ENCODE measurements at places on chromosomes 7 and 10.

GRCh38 chr7:156223935-156224832 lies 411.9 kb upstream of the SHH start:
- DNase-seq: no peak

DNA sequence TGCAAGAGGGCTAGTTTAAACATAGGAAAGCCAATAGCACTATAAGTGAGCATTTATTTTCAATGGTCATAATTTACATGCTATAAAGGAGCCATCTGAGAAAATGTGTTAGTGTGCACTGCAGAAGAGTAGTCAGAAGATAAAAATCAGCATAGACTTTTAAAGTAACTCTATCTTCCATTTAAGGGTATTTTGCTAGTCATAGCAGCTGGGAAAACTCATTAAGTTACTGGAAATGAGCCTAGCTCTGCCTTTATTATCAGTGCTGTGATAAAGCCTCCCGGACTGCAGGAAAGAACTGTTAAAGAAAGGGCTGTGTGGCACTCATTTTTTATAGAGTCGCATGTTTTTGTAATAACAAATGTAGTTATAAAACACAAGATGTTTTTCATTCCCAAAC lies 825.8 kb upstream of the POM121L12 start:
- no peak for DNase-seq

DNA sequence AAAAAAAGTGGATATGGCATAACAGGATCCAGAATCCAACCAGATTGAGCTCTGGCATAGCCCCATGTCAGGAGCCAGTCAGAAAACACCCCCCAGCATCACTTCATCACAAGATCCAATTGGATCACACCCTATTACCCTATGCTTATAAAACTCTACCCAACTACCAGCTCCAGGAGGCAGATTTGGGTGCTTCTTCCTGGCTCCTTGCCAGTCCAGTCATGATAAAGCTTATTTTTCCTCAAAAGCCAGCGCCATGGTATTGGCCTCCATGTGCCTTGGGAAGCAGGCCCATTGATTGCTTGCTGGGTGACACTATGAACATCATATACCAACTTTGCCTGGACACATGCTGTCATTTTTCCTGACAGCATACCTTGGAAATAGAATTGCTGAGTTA lies 281.4 kb upstream of the MKLN1 start:
- DNase-seq: no peak

DNA sequence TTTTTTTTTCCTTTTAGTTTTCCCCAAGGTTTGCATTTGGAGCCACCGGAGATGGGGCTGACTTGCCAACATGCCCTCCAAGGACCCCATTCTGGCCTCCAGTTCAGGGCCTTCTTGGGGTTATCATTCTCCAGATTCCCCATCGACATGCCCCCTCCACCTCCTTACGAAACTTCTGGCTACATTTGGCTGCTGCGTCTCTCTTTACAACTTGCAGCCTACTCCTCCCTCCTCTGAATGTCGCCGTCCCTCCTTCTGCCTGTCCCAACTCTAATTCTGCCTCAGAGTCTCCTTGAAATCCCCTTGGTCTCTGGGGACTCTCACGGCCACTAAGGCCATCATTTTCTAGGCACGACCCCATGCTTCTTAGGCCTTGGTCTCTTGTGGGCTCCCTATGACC lies 72.2 kb upstream of the PODXL start:
- DNase-seq: no peak

- DNase-seq: no peak
Observed at GRCh38 chr7:74063223-74063641, 20.4 kb upstream of the LIMK1 start.

GRCh38 chr7:115491744-115492380 lies 538.7 kb downstream of the TFEC start:
- DNase-seq: no peak

- no peak for DNase-seq
Observed at GRCh38 chr10:132964231-132964630, 21.9 kb upstream of the CFAP46 start.

- peak; percentile 63 for DNase-seq
Observed at GRCh38 chr7:18993933-18994668, 123.3 kb downstream of the TWIST1 start.

- no peak for DNase-seq
Observed at GRCh38 chr7:8499128-8499527, 65.7 kb downstream of the NXPH1 start.

GRCh38 chr7:98982686-98983085 lies 104.4 kb downstream of the TRRAP start:
- DNase-seq: no peak

- no peak for DNase-seq
Observed at GRCh38 chr10:130560116-130560515, 423.9 kb downstream of the GLRX3 start.

GRCh38 chr10:75400771-75401568 lies 594 bp downstream of the ZNF503 start:
- no peak for DNase-seq

- DNase-seq: no peak
Observed at GRCh38 chr7:145884716-145885514, 231.7 kb upstream of the CNTNAP2 start.

- DNase-seq: no peak
Observed at GRCh38 chr10:4784667-4785333, 41.2 kb upstream of the AKR1E2 start.

DNA sequence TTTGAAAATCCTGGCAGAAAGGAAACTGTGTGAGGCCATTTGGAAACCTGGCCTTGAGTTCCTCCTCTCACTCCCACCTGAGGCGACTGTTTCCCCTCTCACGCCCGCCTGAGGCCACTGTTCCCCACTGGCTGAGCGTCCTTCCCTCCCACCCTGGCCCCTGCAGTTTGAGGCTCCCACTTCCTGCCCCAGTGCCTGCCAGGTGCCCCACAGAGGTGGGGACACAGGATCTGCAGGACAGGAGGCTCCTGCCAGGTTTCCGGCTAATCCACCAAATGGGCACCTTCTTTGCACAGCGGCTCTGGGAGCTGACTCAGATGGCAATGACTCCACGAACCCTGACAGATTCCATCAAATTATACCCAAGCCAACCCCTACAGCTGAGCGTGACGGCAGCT lies 24.3 kb upstream of the LARP4B start:
- no peak for DNase-seq

GRCh38 chr10:43195557-43195956 lies 57.3 kb downstream of the CSGALNACT2 start:
- DNase-seq: no peak

GRCh38 chr10:119095640-119096039 lies 8.3 kb upstream of the DENND10 start:
- no peak for DNase-seq

DNA sequence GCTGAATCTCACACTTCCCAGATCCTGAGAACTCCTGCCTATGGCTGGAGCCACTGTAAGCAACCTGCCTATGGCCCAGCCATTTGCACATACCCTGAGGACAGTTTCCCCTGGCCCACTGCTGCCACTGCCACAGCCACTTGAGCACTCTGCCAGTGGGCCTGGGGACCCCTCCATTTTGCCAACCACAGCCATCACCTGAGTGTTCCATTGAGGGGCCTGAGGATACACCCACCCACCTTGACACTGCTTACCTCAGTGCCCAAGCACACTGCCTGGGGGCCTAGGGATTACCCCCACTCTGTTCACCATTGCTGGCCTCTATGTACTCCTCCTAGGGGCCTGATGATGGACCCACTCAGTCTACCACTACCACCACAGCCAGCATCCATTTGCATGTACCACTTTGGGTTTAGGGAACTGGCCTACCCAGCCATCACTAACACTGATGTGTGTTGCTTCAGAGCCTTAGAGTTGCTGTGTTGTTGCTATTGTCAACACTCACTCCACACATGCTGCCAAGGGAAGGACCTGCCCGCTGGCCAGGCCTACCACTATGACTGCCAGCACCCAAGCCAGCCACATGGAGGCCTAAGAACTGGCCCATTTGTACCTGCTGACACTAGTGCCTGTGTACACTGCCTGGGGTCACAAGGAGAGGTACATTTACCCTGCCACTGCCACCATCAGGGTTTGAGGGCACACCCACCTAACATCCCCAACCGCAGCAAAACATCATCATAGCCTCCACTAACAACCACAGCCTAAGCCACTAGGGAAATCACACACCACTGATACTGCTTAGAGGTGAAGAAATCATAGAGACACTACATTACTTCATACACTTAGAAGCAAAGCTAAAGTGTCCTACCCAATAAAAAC lies 45.9 kb upstream of the ANTXRL start:
- DNase-seq: no peak

All from HS-27A (cell line).